ENCODE measurements at places on chromosomes 2 and 18.

DNA sequence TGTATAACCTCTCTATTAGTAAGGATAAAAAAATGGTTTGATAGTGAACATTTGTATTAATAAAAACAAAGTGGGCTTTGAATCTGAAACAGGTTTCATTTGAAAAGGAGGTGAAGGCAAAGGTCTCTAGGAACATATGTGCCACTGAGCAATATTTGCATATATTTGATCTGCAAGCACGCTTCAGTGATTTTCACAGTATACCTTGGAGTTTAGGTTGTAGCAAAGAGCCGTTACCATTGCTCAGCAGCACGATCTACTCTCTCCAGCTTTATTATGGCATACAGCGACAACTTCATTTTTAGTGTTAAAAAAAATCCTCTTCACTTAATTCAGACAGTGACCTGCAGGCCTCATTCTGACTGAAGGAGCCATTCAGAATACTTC lies 75.8 kb upstream of the ZEB2 start:
- DNase-seq, result no peak

GRCh38 chr2:26298286-26298637 lies 47.7 kb upstream of the SELENOI start:
- DNase-seq, result no peak

GRCh38 chr18:4125224-4125623 lies 329.9 kb downstream of the DLGAP1 start:
- no peak for DNase-seq

GRCh38 chr2:151842830-151843690 lies 14.8 kb upstream of the ARL5A start:
- DNase-seq, result no peak

- DNase-seq, result no peak
Measured at GRCh38 chr2:167332358-167332757, 444.1 kb downstream of the XIRP2 start.

DNA sequence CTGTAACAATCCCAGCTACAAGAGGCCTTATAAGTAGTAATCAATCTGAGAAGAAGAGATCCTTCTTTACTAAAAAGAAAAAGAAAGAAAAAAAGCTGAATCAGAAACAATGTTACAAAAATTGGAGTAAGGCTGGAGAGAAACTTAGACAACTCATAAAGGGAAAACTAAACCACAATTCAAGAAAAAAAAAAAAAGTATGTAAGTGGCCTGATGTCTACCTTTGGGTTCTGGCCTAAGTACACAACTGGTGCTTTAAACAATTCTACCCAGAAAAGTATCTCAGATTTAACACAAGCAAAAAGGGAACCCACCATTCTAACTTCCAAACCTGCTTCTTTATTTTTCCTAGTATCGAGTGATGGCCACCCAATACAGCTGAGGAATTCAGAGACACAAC lies 45.3 kb downstream of the ZNF521 start:
- DNase-seq, result no peak

DNA sequence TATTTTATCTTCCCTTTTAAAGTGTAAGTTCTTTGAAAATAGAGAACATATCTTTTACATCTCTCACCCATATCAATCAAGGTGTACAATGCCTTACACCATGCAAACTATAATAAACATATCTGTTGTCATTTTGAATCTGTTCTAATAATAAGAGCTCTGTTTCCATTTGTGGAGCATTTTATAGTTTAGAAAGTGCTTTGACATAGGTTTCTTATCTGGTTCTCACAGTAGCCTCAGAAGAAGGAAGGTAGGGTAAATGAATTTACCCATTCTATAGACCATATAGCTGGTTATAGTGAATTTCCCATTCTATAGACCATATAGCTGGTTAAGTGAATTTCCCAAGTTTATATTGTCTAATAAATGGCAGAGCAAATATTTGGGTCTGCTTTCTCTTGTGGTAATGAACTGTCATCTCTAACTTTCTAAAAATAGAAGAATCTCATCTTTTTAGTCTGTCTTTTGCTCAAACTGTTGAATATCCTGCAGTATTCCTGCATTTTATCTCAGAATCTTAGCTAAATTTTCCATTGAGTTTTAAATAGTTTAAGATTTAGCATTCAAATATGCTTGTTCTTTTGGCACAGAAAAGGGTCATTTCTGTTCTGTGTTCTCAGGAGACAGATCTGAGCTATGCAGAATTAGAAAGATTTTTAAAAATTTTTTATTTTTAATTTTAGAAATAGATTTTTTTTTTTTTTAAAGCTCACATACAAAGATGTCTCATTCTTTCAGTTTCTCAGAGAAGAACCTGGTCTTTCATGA lies 80.7 kb upstream of the STON1 start:
- DNase-seq, result no peak

DNA sequence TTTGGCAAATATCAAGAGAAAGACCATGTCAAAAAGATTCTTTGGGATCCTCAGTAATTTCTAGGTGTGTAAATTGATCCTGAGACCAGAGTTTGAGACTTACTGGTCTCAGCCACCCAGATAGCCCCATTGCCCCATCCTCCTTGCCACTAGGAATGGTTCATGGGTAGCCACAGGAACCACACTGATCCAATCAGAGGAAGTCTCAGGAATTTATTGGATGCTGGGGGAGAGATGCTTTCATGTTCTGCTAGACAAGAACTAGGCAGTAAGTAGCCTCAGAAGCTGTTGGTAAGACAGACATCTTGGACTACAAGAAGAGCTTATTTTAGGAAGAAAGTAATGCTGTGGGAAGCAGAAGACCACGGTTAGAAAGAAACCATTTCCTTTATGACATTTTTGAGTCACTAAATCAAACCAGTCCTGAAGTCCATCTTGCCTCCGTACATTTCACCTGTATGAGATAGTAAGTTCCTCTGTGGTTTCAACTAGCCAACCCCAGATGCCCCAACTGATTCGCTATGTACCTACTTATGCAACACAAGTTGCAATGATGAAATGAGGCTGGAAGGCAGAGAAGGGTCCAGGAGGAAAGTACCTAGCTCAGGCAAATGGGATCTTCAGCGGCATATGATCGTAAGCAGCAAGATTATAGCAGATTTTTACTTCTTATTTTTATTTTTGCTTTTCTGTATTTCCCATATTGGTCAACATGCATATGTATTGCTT lies 3.6 kb upstream of the ST3GAL5 start:
- no peak for DNase-seq

DNA sequence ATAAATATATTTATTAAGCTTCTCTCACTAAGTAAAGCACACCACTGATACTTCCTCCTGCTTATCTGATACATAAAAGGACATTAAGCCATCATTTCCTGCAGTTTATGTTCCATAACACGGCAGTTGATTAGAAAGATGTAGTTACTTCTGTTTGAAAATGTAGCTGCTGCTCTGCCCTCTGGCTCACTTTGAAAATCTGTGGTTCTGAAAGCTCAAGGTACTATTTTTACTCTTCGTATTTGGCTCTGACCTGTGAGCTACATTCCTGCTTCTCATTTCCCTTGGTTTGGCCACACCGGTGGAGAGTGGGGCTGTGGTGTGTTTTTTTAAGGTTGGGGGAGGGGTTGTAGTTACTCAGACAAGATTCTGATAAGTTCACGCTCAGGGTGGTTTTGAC lies 12.8 kb upstream of the TTN start:
- DNase-seq, result no peak

DNA sequence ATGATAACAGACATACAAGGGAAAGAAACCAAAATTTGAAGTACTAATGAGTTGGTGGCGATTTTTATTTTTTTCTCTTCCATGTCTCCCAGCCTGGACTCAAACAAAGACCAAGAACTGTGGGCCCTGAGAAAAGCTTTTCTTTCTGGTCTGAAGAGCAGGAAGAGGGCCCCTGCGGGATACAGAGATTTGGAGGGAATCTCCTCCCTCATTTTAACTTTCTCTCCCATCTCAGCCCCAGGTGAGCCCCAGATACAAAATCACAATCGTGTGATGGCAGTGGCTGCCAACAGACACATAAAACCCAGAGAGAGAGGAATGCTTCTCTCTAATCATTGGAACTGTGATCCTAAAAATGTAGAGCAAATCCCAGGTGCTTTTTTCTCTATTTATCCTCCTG lies 19.5 kb upstream of the PRKCE start:
- no peak for DNase-seq

DNA sequence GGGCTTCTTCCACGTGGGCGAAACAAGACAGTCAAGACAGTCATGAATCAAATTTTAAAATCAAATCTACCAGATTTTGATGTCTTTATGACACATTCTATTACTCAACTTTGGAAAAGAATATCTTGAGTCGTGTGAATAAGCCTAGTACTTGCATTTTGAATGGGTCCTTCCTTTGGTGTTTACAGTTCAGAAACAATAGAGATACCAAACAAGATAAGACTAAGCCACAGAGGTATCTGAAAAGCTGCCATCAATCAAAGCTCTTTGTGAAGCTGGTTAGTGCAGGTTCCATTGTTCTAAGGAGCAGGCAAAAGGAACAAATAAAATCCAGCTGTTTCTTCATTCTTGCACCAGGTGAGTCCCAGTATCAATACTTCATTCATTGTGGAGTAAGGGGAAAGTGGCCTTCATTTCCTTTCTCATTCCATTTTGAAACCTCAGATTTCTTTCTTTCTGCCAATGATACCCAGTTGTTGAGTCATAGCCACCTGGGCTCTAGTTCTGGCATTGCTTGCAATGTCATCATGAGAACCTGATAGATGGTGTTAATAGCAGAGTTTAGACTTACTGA lies 151.7 kb upstream of the L3MBTL4 start:
- DNase-seq, result no peak

DNA sequence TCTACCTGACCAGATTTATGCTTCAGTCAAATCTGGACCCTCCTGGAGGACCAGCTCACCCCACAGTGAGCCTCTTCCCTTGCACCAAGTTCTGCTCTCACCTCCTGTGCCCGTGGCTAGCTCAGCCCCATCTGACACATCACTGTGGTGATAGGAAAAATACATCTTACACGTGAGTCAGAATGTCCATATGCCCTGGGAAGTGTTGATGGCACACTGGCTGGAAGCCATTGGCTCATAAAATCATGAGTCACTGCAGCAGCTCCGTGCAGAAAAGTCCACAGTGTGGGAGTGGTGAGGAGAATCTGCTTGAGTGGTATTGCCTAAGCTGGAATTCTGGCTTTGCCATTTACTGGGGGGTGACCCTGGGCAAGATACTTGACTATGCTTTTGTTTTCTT lies 42.6 kb upstream of the RAPGEF4 start:
- no peak for DNase-seq

- no peak for DNase-seq
Measured at GRCh38 chr2:137987011-137987410, 22.7 kb downstream of the HNMT start.

GRCh38 chr18:58668897-58669296 lies 2.4 kb upstream of the MALT1 start:
- DNase-seq, result no peak

DNA sequence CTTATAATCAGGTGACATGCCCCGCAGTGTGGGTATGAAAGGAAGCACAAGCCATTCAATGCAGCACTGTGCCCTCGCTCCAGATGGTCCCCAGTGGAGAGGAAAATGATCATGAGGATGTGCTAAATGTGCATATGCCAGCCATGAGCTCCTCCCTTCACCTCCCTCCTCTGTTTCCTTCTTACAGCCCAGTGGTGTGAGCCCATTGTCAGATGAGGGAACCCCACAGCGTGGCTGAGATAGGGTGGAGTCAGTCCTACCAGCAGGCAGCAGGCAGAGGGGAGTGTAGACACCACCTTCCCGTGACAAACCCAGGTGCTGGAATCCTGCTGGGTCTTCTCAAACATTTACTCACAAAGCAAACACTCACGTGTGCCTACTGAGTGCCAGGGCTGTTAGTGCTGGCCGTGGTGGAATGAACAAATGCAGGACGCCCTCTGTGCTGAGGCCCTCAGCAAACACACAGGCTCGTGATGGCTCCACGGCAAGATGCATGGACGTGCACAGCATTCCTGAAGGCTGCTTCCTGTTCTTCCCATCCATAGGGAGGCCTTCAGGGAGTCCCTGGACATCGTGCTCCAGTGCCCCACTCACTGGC lies 181.7 kb upstream of the TPO start:
- DNase-seq, result no peak

GRCh38 chr18:75221397-75221796 lies 10.8 kb downstream of the TSHZ1 start:
- no peak for DNase-seq

DNA sequence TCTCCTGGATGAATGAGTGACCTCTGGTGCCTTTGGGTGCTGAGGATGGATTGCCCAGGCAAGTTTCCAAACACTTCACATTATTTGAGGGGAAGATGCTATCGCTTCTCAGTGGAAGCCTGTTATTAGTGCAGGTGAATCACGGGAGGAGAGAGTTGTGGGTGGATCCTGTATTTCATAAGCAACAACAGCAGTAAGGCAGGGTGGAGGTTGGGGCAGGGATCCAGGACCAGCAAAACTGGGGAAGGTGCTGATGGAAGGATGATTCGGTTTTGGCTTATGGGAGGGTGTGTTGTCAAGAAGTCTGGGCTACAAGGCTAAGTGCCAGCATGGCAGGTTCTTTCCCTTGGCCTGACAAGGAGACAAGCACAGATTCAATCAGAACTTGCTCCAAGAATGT lies 37.7 kb upstream of the SETBP1 start:
- DNase-seq, result no peak

- no peak for DNase-seq
Measured at GRCh38 chr2:175576875-175577274, 395.4 kb upstream of the ATP5MC3 start.

GRCh38 chr2:31384351-31384750 lies 30.2 kb downstream of the XDH start:
- no peak for DNase-seq

DNA sequence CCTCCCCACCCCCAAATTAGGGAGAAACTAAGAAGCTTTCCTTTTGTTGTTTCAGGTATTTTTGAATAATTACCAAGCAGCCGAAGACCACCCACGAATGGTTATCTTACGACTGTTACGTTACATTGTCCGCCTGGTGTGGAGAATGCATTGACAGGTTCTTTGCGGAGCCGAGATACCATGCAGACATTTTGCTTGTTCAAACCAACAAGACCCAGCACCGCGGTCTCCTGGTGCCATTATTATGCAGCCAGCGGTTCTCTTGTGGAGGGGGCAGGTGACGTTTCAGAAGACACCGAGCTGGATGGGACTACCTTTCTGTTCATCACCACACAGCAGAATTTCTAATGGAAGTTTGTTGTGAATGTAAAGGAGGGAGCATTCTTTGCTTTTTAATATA lies 43.4 kb downstream of the BCL2L11 start:
- DNase-seq, result no peak

DNA sequence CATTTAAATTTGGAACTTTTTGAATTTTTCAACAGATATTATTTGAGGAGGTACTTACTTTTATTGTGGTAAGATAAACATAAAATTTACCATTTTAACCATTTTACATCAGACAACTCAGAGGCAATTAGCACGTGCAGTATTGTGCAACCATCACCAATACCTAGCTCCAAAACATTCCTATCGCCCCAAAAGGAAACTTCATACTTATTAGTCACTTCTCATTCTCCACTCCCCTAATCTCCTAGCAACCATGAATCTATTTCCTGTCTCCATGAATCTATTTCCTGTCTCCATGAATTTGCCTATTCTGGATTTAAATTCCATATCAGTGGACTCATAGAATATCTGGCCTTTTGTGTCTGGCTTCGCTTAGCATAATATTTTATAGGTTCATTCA lies 69.9 kb upstream of the FAM136A start:
- DNase-seq, result no peak
